ENCODE measurements at places on chromosomes 7 and 10. TPM values are rescaled to one million over a fixed set of nuclear protein-coding genes. Genes with fewer than 3 reads are reported as not detected.

Gene TAF5
- total RNA-seq, result 5.6 TPM

Gene CCL26
- total RNA-seq, result not detected

Gene LIPJ
- not detected for total RNA-seq

Gene EMX2
- total RNA-seq, result not detected

Gene AGBL3
- total RNA-seq, result 0.56 TPM

Gene MPP7
- total RNA-seq, result 12.1 TPM

Gene SYCE1
- total RNA-seq, result not detected

Gene RBP4
- not detected for total RNA-seq

Gene TCAF2
- total RNA-seq, result 4.7 TPM

Gene TAS2R4
- 0.42 TPM for total RNA-seq

Gene APBB1IP
- not detected for total RNA-seq

Gene VPS37D
- 2.3 TPM for total RNA-seq

Gene SLC26A3
- total RNA-seq, result not detected

Gene CRHR2
- not detected for total RNA-seq

Gene PLEKHS1
- not detected for total RNA-seq

Gene RBM20
- total RNA-seq, result 0.28 TPM

Gene INA
- total RNA-seq, result 3.7 TPM

Gene PDZD7
- total RNA-seq, result 1.2 TPM

Gene ASAH2
- total RNA-seq, result 0.63 TPM

Gene IDI2
- not detected for total RNA-seq

Gene EDRF1
- total RNA-seq, result 10.5 TPM

Gene C10orf143
- 0.71 TPM for total RNA-seq

Gene AKR1B15
- total RNA-seq, result 0.21 TPM

Gene SLC39A12
- not detected for total RNA-seq

Gene HKDC1
- total RNA-seq, result 0.49 TPM

Gene SEMA3C
- total RNA-seq, result 149 TPM

Gene GDF10
- not detected for total RNA-seq

Gene AKR1C4
- not detected for total RNA-seq

All from airway epithelial cell (primary cell).